ENCODE measurements at places on chromosomes 2 and 18.
A peak's percentile ranks its signal among the peaks of the same experiment; 100 is the strongest.

- no peak for DNase-seq
Measured at GRCh38 chr2:107091163-107091864, 205.3 kb upstream of the ST6GAL2 start.

- no peak for DNase-seq
Measured at GRCh38 chr2:83959266-83959665, 499.8 kb downstream of the SUCLG1 start.

DNA sequence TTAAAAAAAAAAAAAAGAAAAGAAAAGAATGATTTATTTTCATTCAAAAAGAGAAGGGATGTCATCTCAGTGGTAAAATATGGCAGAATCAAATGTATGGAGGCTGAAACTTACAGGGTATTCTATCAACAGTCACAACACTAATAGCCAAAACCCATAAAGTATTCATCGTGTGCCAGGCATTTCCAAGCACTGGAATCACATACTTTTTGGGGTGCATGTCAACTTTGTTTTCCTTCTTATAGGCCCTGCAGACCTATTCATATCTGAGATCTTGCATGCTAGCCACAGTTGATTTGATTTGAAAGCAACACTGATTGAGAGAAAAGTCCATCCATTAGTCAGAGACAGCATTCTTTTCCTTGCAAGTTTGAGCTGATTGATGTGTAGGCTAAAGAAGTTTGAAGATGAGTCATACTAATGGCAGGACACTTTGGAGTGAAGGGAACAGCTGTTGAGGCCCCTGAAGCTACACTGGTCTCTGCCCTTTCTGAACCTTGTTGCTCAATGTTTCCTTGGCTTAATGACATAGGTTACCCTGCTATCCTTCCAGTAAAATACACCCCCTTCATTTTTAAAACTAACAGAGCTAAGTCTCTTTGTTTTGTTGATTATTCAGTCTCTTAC lies 22.0 kb downstream of the KATNAL2 start:
- no peak for DNase-seq

GRCh38 chr2:54065411-54065810 lies 50.0 kb upstream of the ACYP2 start:
- DNase-seq, result no peak

DNA sequence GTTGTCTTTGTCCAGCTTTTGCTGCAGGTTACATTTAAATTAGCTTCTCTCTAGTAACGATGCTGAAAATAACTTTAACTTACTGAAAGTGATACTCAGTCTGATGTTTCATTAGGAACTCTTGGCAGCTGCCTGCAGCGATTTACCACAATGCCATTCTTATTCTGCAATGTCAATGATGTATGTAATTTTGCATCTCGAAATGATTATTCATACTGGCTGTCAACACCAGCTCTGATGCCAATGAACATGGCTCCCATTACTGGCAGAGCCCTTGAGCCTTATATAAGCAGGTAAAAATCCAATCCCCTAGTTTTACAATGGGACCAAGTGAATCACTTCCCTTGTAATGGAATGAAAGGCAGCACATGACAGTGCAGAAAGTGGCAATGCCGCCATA lies 16.3 kb upstream of the MFF start:
- no peak for DNase-seq

GRCh38 chr2:224369028-224369632 lies 32.8 kb downstream of the FAM124B start:
- DNase-seq, result peak; percentile 65

GRCh38 chr2:58938988-58939387 lies 697.9 kb upstream of the FANCL start:
- DNase-seq, result no peak

DNA sequence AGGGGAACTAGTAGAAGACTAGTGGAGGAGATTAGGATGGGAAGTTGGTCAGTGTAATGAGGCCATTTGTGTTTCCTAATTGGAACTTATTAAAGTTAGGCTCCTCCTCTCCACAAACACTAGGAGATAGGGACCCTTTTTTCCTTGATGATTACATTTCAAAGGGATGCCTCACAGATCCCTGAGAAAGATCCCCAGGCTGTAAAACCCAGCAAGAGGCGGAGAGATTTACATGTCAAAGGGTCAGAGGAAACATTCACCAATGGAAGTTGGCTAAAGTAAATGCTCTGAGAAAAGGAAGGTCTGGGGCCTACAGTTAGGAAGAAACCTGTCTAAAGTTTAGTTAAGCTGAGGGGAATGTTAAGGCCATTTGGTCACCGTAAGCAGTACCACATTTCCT lies 1.4 kb upstream of the CCDC85A start:
- no peak for DNase-seq

DNA sequence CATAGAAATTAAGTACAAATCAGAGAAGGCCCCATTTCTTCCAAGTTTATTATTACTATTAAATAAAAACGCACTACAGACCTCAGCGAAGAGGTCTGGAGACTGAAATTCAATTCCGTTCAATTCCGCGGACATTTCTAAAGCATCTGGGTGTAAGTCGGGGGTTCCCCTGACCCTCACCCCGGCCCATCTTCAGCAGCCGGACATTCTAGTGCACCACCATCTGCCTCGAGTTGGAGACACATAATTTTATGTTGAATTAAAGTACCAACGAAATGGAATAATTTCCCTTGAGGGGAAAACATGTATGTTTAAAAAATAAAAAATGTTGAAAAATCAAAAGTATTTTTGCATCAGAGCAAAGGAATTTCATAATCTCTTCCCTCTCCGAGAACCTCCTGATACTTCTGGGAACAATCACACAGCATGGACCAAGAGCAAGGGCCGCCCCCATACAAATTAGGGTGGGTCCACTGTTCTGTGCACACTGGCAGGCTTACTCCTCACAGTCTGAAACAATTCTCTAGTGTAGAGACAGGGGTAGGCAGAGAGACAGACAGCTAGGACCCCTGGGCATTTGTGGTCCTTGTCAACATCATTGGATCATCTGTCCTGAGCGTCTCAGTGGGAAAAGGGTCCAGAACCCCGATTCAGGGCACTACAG lies 29.3 kb downstream of the MBP start:
- no peak for DNase-seq

Measured in suppressor macrophage treated with lipopolysaccharide for 4 hours (primary cell).